ENCODE measurements at places on chromosomes 7 and 10.

GRCh38 chr7:1225441-1226185 is 7.1 kb upstream of the UNCX start:
- peak; percentile 17 for DNase-seq

GRCh38 chr10:13139150-13139549 is 22.2 kb upstream of the MCM10 start:
- no peak for DNase-seq

DNA sequence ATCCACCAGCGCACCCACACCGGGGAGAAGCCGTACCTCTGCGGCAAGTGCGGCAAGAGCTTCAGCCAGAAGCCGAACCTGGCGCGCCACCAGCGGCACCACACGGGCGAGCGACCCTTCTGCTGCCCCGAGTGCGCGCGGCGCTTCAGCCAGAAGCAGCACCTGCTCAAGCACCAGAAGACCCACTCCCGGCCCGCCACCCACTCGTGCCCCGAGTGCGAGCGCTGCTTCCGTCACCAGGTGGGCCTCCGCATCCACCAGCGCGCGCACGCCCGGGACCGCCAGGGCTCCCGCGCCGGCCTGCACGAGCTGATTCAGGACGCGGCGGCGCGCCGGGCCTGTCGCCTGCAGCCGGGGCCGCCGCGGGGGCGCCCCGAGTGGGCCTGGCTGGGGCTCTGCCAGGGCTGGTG is 17.7 kb downstream of the ZNF775 start:
- no peak for DNase-seq

DNA sequence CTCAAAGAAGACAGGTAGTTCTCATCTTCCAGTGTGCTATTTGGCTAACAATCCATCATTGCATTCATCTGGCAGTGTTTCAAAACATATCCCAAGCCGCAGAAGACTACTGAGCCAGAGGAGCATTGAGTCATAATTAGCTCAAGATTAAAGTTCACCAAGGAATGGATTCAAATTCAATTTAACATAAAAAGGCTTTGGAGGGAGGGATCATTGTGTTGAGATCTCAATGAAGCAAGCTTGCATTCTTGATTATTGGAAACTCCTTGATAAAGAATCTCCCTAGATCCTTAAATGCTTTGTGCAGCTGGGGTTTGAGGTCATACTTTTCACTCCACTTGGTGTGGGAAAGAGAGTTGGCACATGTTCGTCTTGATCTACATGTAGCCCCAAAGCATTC is 142.8 kb upstream of the SEMA3A start:
- DNase-seq, result no peak

DNA sequence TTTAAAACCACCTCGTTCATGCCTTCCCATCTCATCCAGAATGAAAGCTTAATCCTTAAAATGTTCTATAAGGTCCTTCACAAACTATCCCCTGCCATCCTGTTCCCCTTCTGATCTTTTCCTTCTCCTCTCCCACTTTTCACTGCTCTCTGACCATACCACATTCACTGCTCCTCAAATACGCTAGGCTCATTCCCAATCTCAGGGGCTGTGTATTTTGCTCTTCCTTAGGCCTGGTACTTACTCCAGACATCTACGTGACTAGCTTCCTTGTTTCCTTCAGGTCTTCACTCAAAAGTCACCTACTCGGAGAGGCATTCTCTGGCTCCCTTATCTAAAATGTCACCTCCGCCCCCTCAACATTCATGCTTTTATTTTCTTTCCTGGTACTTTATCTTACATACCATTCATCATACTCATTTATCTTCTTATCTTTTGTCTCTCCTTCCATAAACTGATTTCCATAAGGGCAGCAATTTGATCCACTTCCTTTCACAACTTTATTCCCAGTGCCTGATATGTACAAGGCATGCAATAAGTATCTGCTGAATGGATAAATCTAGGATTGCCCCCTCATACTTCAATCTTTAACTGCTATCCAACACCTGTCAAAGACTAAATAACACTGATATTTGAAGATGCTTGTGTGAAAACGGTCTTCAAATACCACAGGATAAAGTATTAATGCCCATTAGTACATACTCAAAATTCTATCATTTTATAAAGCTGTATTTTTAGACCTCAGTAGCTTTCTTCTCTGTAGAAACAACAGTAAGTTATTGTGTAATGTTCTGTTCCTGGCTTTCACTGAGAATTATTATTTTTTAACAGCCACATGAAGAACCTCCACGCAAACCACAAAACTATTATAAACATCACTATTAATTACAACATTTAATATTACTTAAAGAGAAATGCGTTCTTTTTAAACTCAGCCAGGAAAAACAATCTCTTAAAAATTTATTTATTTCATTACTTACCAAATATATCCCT is 27.0 kb downstream of the JMJD1C start:
- no peak for DNase-seq

DNA sequence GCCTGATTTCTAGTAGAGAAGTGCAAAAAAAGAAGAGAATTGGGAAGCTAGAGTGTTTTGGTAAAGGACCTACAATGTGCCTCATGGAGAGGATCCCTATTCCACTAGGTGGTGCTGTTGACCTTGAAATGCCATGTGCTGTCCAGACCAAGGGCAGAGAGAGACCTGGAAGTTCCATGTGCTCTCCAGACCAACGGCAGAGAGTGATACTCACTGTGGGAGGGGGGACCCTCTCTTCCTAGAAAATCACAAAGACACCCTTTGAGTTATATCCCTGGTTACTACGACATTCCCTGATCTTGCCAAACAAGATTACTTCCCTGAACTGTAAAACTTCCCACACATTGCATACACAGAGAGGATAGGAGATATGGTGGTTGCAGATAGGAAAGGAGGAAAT is 212.7 kb upstream of the ZNF804B start:
- no peak for DNase-seq

DNA sequence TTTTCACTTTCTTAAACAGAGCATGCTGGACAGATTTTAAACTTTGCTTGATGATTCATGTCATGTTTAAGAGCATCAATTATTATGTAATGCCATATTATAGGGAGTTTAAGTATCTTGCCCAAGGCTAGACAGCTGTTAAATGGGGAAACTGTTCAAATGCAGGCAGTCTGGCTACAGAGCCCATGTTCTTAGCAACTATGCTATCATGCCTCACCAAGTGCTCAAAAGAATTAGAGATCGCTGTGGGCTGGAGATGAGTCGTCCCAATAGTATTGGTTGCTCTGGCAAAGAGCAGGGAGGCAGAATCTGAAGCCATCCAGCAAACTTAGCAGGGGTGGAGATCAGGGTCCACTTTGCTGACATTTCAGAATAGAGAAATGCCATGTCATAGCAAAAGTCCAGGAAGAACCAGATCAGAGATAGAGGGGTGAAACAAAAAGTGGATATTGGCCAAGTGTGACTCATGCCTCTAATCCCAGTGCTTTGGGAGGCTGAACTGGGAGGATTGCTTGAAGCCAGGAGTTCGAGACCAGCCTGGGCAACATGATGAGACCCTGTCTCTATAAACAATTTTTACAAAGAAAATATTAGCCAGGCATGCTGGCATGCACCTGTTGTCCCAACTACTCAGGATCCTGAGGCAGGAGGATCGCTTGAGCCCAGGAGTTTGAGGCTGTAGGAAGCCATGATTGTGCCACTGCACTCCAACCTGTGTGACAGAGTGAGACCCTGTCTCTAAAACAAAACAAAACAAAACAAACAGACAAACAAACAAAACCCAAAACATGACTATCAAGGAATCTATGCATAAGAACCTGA is 57.8 kb downstream of the BAMBI start:
- no peak for DNase-seq

All from stimulated activated CD8-positive, alpha-beta memory T cell treated with anti-CD3 and anti-CD28 coated beads, Interleukin-4, amount 100 ng/mL, for 1 hour (primary cell).